ENCODE measurements at places on chromosomes 5 and 9. TPM values are rescaled to one million over a fixed set of nuclear protein-coding genes. Genes with fewer than 3 reads are reported as not detected.

The MCTP1 gene
- total RNA-seq: not detected

The LCN12 gene
- total RNA-seq: 2.1 TPM

The TAF11L13 gene
- total RNA-seq: not detected

The SLC34A3 gene
- total RNA-seq: not detected

GRCh38 chr9:132412089-132412488 lies 2.1 kb downstream of the CFAP77 start:
- no peak for DNase-seq

DNA sequence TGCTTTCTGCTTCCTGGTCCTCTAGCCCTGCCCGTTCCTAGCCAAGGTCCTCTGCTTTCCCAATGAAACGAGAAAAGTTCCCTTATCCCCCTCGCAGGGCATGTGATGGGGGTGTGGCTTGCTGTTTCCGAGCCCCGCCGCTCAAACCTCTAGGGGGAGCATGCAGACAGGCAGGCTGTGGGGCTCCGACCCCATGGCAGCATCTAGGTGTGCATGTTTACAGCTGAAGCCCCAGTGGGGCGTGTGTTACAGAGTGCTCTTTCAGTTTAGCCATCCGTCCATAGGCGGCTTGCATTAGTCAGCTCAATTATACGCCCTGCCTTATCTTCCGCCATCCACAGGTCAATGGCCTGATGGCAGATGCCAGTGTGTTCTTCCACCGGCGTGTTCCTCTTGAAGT lies 48.3 kb upstream of the SPATA31E1 start:
- DNase-seq: no peak

GRCh38 chr9:133901184-133901835 lies 90.8 kb downstream of the VAV2 start:
- no peak for DNase-seq

DNA sequence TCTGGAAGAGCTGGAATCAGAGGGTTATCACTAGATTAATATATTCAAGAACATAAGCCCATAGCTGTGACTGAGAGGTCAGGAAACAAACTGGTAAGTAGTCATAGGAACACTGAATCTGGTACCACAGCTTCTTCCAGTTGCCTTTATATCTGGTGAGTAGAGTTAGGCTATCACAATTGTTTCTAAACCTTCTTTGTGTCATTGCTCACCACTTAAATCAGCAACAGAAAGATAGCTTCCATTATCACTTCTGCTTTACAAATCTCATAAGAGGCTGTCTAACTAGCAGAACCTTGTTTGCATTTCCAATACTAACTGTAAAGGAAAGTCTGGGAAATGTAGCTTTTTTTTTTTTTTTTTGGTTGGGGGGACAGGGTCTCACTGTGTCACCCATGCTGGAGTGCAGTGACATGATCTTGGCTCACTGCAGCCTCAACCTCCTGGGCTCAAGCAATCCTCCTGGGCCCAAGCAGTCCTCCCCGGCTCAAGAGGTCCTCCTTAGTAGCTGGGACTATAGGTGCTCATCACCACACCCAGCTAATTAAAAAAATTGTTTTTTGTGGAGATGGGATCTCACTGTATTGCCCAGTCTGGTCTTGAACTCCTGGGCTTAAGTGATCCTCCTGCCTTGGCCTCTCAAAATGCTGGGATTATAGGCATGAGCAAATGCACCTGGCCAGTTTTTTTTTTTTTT lies 22.0 kb downstream of the CDC42SE2 start:
- DNase-seq: no peak

- no peak for DNase-seq
Measured at GRCh38 chr5:65213921-65214525, 267.7 kb downstream of the ADAMTS6 start.

GRCh38 chr5:141523991-141524390 lies 35.1 kb downstream of the PCDHGC5 start:
- DNase-seq: no peak
